GM13977 (cell line): ENCODE measurements at places on chromosomes 4 and X.

DNA sequence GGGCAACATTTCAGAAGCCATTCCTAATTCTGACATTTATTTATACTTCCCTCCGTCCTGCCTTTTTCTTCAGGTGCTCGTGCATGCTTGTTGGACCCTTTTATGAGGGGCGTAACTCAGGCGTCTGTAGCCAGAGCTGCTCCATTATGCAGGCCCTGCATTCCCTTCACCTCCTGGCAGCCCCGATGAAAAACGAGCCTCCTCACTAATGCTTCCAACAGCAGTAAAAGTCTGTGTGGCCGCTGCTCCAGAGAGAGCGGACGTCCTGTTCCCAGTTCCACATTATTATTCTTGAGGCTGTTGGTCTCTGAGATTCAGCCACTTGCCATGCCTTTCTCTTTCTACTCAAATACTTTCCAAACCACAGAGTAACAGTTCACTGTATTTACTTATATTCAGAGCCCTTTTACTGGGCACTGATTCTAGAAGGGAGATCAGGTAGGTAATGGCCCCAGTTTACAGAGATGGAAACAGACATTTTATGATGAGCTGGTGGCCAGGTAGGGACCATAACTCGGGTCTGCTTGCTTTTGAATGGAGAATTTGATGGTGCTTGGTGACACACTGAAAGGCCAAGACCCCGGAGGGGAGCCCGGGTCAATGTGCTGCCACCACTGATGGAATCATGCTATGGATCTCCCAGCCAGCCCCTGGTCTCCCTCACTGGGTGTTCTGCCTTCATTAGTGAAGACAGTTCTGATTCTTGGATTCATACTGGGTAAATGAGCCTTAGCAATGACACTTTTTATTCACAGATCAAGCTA is 101.0 kb downstream of the GATB start:
- no peak for DNase-seq

DNA sequence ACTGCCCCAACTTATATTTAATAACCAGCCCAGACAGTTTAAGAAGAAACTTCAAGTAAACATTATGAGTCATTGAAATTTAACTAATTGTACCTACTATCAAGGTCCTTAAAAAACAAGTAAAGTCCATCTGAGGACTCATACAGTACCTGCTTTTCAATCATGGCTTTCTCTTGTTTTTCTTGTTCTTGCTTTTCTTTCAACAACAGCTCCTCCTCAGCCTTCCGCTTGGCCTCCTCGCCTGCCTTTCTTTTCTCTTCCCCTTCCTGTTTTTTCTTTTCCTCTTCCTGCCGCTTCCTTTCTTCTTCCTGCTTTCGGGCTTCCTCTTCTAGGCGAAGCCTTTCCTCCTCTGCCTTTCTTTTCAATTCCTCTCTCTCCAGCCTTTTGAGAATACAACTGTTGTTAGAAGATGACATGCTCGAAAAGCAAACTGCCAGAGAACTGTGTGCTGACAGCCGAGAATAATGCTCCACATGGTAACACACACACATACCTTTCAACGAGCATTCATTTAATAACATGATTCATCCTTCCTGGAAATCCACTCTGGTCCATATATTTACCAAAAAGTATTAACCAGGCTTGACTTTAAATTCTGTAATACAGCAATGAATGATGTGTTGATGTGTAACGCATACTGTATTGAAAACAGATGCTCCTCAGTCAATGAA is 25.2 kb upstream of the BCLAF3 start:
- DNase-seq, result no peak

- DNase-seq, result no peak
These were observed 11.9 kb downstream of the WDR17 start for GRCh38 chr4:176077561-176077960.

- DNase-seq, result no peak
These were observed 43.1 kb upstream of the CYP2U1 start for GRCh38 chr4:107888237-107888636.

- DNase-seq, result no peak
These were observed 177.9 kb downstream of the VEGFC start for GRCh38 chr4:176614793-176615192.

- no peak for DNase-seq
These were observed 41.7 kb downstream of the FGFRL1 start for GRCh38 chr4:1053080-1053661.

GRCh38 chr4:185821029-185821419 is 9.0 kb upstream of the SORBS2 start:
- DNase-seq, result no peak

DNA sequence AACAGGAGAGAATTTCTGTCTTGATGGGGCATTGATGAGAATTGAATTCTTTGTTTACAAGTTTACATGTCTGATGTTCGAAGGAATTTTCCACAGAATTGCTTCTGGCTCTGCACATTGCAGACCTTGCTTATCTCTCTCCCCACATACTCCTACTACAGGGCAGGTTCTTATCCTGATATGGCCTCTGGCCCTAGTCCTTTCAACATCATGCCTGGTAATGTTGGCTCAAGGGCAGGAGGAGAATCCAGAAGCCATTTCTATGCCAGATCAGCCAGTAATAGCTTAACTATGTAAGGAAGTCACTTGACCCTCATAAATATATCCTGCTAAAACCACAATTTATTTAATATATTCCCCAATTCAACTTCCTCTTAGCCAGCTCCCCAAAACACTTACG is 24.3 kb upstream of the TSPAN5 start:
- DNase-seq, result no peak

- no peak for DNase-seq
These were observed 27.3 kb downstream of the ANXA3 start for GRCh38 chr4:78578674-78579425.

GRCh38 chr4:184280137-184280536 is 62.5 kb upstream of the ENPP6 start:
- no peak for DNase-seq

GRCh38 chr4:25107827-25108516 is 52.3 kb downstream of the SEPSECS start:
- no peak for DNase-seq

- DNase-seq, result peak; percentile 15
These were observed 16.0 kb downstream of the MCF2 start for GRCh38 chrX:139691843-139692505.

- DNase-seq, result no peak
These were observed 27.6 kb downstream of the MCF2 start for GRCh38 chrX:139680356-139680755.

- no peak for DNase-seq
These were observed 55.0 kb downstream of the BEX3 start for GRCh38 chrX:103431316-103431715.

GRCh38 chrX:75038925-75039324 is 113.7 kb upstream of the NEXMIF start:
- no peak for DNase-seq

GRCh38 chr4:94298725-94299252 is 43.8 kb downstream of the HPGDS start:
- no peak for DNase-seq

DNA sequence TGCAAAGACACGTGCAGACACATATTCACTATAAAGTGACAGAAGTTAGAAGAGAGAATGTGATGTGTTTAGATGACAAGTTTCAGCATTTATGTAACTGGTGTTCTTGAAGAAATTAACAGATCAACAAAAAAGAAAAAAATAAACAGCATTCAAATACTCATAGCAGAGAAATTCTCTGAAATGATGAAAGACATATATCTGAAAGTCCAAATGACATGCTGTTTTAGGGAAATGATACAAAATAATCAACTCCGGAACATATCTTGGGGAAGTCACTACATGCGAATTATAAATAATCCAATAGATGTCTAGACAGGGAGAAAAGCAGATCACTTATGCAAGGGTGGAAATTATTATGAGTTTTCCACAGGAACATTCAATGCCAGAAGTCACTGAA is 146.0 kb downstream of the SPANXN4 start:
- DNase-seq, result no peak
